ENCODE measurements at places on chromosomes 16 and 17.

DNA sequence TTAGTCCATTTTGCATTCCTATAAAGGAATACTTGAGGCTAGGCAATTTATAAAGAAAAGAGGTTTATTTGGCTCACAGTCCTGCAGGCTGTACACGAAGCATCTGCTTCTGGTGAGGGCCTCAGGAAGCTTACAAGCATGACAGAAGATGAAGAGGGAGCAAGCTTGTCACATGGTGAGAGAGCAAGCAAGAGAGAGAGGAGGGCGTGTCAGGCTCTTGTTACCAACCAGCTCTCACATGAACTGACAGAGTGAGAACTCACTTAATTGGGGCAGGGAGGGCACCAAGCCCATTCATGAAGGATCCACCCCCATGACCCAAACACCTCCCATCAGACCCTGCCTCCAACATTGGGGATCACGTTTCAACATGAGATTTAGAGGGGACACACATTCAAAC is 1.6 kb downstream of the CHCT1 start:
- no peak for DNase-seq

- no peak for DNase-seq
Measured at GRCh38 chr17:62163847-62164246, 98.8 kb upstream of the MED13 start.

DNA sequence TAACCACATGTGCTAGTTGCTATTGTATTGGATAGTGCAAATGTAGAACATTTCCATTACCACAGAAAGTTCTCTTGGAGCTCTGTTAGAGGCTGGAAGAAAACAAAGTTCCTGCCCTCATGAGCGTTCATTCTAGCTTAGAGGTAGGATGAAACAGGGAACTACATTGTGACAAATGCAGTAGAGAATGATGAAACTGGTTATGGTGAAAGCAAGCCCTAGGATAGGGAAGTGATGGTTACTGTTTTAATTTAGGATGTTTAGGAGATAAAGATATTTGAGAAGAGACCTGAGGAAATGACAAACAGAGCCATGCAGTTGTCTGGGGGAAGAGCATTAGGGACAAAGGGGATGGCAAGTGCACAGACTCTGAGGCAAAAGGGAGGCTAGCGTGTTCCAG is 50.7 kb downstream of the AATF start:
- DNase-seq: no peak

- DNase-seq: no peak
Measured at GRCh38 chr17:27560668-27561067, 70.3 kb upstream of the LGALS9 start.

DNA sequence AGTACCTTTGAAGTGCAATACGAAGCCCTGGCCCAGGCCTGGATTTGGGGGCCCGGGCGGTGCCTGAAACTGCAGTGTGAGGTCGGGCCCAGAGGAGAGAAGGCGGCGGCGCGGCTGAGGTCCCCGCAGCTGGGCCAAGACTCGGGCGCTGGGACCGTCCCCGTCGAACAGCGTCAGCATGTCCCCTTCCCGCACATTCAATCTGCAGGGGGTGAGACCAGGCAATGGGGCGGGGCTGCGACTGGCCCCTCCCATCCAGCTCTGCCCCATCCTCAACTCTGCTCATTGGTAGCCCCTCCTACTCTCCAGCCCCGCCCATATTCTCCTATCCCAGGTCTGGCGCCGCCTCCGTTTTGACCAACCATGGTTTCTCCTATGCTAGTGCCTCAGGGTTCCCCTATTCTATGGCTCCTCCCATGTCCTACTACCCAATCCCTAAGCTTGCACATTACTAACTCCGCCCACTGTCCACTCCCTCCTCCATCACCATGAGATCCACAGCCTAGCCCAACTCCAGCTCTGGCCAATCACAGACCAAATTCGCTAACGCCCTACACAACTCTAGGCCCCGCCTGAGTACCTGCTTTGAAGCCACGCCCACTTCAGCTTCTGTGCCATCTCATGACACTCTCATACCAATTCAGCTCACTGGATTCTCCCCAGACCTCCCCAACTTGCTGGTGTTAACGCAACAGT is 14.4 kb upstream of the CDIPT start:
- peak; percentile 56 for DNase-seq

DNA sequence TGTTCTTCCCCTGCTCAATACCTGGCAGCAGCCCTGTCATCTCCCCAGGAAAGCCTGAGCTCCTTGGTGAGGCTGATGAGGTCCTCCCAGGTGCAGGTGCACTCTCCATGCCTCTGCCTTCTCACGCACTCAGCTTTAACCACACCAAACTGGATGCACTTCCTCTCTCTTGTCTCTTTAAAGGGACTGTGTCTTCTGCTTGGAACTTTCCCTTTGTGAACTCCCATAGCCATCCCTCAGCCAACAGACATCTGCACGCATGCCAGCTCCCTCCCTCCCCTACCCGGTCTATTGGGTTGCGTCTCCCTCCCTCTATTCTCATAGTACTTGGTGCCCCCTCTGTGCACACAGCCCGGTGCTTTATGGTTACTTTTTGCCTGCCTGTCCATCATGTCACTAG is 231.2 kb downstream of the MSI2 start:
- DNase-seq: no peak

DNA sequence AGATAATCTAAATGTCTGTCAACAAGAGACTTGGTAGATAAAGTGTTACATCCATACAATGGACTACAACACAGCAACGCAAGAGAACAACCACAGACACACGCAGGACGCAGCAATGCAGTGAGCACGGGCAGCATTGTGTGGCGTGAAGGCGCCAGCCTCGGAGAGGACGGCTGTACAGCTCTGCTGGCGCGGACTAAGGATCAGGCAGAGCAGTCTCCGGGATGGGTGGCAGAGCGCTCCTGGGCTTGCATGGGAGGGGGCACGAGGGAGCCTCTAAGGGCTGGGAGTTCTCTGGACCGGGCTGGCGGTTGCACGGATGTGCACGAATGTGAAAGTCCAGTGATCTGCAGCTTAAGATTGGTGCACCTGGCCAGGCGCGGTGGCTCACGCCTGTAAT is 34.5 kb downstream of the ACTG1 start:
- DNase-seq: no peak

- DNase-seq: no peak
Measured at GRCh38 chr16:53258809-53259208, 175.5 kb upstream of the RBL2 start.

DNA sequence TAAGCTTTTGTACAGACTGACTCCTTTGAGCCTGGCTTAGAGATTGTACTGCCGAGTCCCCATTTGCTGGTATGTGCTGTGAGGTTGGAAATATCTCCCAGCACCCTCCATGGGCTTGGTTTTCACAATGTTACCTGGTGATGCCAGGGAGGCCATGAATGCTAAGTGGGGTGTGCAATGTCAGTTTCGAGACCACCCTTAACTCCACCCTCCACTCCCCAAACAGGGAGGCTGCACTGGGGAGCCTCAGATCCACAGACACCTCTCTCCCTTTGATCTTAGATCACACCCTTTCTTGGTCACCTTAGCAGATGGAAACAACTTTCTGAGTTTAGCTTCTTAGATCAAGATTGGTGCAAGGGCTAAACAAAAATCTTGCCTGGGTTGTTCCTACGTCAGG is 28.6 kb upstream of the PIK3R6 start:
- no peak for DNase-seq

DNA sequence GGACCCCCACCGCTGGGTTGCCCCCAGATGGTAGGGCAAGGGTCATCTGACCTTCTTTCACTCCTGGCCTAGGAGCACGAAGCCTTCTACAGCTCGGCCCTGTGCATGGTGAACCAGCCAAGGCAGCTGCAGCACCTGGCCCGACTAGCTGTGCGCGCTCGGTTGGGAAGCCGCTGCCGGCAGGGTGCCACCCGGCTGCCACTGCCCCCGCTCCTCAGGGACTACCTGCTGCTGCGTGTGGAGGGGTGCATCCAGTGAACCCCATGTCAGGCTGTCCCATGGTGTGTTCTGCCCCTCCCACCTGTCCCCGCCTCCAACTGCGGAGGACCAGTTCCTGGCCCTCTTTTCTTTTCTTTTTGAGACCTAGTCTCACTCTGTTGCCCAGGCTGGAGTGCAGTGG is 7.6 kb downstream of the ASB16 start:
- no peak for DNase-seq

- no peak for DNase-seq
Measured at GRCh38 chr17:32861981-32862380, 14.9 kb downstream of the MYO1D start.

- no peak for DNase-seq
Measured at GRCh38 chr16:72111657-72112451, 18.2 kb downstream of the DHX38 start.

DNA sequence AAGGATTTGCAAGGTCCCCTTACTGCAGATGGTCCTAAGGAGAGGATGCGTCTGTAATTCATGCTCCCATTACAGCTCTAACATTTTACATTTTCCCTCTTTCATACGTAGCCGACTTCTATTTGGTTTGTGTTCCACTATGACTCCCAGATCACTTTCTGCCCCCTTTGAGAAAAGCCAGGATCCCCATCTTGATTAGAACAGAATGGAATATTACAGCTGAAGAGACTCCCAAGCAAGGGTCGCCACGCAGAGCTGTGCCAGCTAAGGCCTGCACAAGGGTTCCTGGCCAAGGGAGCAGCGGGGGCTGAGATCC is 3.4 kb upstream of the CDT1 start:
- DNase-seq: no peak

- no peak for DNase-seq
Measured at GRCh38 chr16:47590472-47590871, 129.3 kb downstream of the PHKB start.

GRCh38 chr17:78026381-78026780 is 67.9 kb downstream of the TNRC6C start:
- no peak for DNase-seq

- no peak for DNase-seq
Measured at GRCh38 chr16:27284865-27285675, 16.5 kb upstream of the NSMCE1 start.

DNA sequence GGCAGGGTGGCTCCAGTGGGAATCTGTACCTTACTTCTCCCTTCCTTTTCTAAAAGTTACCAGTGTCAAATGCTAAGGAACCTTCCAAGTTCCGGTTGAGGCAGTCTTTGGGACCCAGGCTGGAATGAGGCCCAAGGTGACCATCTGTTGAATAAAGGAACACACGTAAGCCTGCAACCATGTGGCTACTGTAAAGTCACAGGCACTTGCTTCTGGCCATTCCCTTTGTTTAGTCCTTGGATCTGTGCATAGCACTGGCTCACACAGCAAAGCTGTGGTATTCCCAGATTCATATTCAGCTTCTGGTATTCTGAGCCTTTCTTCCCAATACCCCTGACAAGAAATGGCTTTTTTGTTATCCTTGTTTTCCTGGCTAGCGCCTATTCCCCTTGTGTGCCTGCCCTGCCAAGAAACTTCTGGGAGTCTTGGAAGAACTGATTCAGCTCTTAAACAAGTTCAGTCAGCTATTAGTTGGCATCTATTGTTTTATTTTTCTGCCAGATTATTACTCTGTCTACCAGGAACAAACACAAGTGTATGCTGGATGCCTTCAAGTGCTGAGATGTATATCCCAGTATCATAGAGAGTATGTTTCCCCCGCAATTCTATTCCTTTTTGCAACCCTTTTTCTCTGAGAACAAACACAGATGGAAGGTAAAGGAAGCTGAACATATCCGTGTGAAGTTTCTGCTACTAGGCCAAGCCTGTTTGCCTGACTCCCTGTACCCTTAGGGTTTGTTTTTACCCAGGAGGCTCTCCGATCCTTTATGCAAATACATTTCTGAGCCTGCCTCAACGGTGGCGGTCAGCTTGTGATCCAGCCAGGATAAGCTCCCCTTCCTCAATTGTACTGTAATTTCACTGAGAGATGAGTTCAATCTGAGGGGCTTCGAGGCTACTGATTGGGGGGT is 13.2 kb downstream of the TMEM238L start:
- DNase-seq: no peak

GRCh38 chr16:80735846-80736245 is 68.6 kb downstream of the CDYL2 start:
- DNase-seq: no peak

DNA sequence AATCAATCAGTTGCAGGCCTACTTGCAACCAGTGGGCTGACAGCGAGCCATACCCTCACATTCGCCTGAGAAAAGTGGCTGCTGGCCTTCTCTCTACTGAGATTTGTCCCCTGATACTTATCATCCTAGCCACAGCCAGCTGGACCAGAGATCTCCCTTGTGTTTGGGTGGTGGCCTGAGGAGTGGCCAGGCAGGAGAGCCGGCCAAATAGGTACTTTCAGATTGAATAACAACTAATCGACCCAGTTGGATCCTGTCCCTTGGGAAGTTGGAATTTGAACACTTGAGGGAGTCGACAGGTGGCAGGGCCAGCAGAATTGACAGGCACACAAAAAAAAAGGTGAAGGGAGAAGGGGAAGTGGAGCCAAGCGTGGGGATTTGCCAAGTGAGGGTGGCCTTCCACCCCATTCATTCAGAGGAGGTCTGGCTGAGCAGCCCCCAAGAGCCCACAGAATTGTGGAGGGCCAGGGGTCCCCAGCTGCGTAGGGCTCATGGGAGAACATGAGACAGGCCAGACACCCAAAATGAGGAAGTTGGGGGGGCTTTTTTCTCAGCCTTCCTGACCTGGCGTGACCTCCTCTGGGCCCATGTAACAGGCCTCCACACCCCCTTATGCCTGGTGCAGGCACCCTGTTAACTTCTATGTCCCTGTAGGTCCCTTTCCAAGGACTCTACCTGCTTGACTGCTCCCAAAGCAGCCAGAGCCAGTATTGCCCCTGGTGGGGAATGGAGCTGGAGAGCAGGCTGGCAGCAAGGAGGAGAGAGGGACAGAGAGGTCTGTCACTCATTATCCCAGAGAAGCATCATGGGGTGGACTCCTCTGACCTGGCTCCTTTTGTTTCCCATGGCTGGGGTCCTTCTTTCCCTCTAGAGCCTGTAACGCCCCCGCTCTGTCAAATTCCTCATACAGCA is 2.9 kb upstream of the RANGRF start:
- no peak for DNase-seq

- DNase-seq: no peak
Measured at GRCh38 chr17:75695141-75695829, 26.0 kb upstream of the ITGB4 start.

DNA sequence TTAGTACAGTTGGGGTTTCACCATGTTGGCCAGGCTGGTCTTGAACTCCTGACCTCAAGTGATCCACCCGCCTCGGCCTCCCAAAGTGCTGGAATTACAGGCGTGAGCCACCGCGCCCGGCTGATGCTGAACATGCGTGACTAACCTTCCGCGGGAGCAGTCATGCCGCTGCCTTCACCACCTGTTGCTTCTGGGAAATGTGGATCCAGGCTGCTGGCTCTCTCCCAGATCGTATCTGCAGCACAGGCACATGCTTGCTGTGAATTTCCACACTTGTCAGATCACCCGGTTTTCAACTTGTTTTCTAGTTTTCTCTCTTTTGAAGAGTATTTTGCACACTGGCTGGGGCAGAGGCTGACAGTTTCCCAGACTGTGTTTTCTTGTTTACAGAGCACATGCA is 97.9 kb downstream of the ADCY9 start:
- no peak for DNase-seq

All from stimulated activated naive CD8-positive, alpha-beta T cell treated with anti-CD3 and anti-CD28 coated beads, Interleukin-15, amount 100 ng/mL, for 72 hours (primary cell).